Left ventricle myocardium superior (tissue), 1 donor: ENCODE measurements at places on chromosomes 1 and 21.
A peak's percentile ranks its signal among the peaks of the same experiment; 100 is the strongest.

- DNase-seq, result no peak
Measured at GRCh38 chr21:41901099-41901498, 22.0 kb upstream of the PRDM15 start.

GRCh38 chr1:200376528-200376927, 33.3 kb downstream of the ZNF281 start:
- DNase-seq, result no peak

GRCh38 chr21:45336870-45337269, 49.2 kb upstream of the POFUT2 start:
- DNase-seq, result peak; percentile 53

GRCh38 chr1:1399872-1400575, 889 bp upstream of the CCNL2 start:
- no peak for DNase-seq

GRCh38 chr1:109619576-109620400, at the start of the genes AMPD2 and GNAT2:
Gene AMPD2, plus strand, starts transcription at chr1:109619837. Its CDS starts 1,339 bp downstream, at chr1:109621176.
Gene GNAT2, minus strand, starts transcription at chr1:109619616. Its CDS starts 6,746 bp downstream, at chr1:109612870.
- peak; percentile 87 for DNase-seq

GRCh38 chr1:157993147-157993917, at the start of gene KIRREL1:
Gene KIRREL1, plus strand, starts transcription at chr1:157993645. Its CDS starts 32 bp downstream, at chr1:157993677.
- DNase-seq, result peak; percentile 76

GRCh38 chr1:119372503-119373086, 4.0 kb downstream of the HAO2 start:
- no peak for DNase-seq

DNA sequence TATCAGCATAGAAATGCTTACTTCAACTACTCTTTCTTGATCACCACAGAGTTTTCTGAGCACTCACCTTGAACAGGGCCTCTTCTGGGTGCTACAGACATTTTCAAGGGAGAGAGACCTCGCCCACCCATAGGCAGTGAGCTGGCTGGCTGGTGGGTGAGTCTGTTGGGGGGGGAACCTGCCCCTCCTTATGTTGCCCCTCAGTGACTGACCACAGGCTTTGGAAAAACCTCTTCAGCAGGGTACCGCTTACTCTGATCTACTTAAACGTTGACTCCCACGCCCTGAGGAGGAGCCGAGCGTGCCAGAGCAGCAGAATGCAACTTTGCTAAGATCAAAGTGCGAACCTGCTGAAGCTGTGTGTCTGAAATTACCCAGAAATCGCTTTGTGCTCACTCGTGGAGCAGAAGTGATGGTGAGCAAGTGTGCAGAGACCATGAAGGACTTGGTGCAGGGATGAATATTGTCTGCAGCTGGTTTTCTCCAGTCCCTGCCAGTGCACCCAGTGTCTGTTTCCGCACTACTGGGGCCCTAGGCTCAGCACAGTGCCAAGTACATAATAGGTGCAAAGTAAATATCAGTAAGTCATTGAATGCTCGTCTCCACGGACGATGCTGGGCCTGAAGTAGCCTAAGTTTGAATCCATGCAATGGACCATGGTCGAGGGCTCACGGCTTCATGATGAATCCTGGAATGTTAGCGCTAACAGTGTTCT, 158.7 kb upstream of the IRF2BP2 start:
- DNase-seq, result no peak

- no peak for DNase-seq
Measured at GRCh38 chr1:7218210-7218832, 433.1 kb downstream of the CAMTA1 start.

DNA sequence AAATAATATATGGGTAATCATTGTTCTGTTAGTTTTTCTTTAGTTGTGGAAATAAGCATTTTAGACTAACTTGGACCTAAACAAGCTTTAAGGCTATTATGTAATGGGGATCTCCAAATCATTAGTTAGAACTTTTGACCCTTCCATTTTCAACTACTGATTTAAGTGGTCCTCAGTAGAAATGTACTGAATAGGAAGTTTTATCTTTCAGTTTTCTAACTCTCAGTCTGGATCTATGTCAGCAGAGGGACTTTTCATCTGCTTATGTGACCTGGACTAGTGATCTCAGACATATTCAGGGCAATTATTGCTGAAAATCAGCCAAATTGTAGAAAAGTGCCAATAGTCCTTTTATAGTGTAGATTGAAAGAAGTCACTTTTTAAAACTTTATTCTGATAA, 56.0 kb downstream of the SASS6 start:
- DNase-seq, result no peak

- DNase-seq, result no peak
Measured at GRCh38 chr1:116131866-116132605, 20.8 kb downstream of the MAB21L3 start.

- DNase-seq, result no peak
Measured at GRCh38 chr1:55854911-55855310, 639.7 kb upstream of the USP24 start.

DNA sequence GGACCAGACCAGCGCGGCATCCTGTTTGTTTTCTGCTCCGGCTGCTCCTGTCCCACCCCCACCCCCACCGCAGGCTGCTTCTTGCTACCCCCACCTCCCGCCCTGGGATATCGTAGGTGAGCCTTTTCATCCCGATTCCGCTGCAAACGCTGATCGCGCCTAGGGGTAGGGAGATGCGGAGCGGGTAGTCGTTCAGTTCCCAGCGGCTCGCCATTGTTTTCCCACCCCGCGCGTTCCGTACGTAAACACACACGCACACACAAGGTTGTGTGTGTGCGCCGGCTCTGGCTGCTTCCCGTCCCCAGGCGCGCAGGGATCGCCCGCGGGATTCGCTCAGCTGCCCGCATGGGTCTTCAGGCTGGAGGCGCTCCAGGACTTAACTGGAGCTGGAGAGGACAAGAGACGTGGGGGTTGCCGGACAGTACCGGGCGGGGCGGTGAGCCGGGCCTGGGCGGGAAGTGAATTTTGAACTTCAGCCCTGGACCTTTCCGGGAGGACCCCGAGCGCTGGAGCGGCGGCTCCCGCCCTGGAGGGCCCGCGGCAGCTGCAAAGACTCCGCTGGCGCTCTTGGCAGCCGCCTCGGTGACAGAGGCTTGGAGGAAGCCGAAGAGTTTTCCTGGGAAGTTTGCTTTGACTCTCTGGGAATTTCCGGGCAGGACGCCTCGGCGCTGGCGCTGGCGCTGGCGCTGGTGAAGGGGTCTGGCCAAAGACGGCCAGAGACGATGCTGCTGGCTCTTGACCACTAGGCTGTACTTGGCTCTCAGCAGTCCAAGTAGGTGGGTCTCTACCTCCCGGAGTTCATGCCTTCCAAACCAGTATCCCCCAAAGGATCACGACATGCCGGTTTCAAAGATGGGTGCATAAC, 1.6 kb downstream of the SOX13 start:
- DNase-seq, result peak; percentile 89

DNA sequence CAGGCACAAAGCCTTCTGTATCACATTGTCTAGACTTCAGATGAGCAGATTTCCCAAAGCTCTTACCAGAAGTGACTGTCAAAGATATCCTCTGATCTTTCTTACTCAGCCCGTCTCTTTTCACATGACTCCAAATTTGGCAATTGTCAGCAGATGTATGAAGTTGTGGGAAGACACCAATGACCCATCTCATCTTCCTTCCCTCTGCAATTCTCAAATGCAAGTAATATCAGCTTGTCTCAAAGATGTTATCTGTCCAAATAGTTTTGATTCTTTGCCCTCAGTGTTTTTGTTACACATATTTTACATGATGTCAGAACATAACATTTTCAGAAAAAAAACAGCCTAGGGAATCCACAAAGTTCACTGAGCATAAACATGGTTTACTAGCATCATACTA, 45.1 kb upstream of the RGS2 start:
- DNase-seq, result no peak
